ENCODE measurements at places on chromosomes 16 and 17.

GRCh38 chr17:12395733-12396354 is 269.8 kb upstream of the MYOCD start:
- no peak for DNase-seq

GRCh38 chr16:55282441-55282840 is 41.6 kb upstream of the IRX6 start:
- DNase-seq: no peak

DNA sequence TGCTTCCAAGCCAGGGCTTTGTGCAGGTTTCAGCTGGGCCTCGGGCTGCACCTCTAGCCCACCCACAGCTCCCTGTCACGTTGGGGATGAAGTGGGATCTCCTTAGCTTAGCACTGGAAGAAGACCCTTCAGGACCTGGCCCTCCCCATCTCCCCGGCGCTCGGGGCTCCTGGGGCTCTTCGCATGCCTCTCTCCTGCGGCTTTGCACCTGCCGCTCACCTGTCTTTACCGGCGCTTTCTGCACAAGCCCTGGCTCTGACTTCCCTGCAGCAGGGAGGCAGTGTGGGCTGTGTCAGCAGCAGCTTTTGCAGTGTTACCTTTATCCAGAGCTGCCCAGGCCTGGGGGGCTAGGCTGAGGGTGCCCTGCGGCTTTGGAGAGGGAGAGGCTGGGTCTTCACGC is 52.3 kb downstream of the NT5M start:
- DNase-seq: no peak

DNA sequence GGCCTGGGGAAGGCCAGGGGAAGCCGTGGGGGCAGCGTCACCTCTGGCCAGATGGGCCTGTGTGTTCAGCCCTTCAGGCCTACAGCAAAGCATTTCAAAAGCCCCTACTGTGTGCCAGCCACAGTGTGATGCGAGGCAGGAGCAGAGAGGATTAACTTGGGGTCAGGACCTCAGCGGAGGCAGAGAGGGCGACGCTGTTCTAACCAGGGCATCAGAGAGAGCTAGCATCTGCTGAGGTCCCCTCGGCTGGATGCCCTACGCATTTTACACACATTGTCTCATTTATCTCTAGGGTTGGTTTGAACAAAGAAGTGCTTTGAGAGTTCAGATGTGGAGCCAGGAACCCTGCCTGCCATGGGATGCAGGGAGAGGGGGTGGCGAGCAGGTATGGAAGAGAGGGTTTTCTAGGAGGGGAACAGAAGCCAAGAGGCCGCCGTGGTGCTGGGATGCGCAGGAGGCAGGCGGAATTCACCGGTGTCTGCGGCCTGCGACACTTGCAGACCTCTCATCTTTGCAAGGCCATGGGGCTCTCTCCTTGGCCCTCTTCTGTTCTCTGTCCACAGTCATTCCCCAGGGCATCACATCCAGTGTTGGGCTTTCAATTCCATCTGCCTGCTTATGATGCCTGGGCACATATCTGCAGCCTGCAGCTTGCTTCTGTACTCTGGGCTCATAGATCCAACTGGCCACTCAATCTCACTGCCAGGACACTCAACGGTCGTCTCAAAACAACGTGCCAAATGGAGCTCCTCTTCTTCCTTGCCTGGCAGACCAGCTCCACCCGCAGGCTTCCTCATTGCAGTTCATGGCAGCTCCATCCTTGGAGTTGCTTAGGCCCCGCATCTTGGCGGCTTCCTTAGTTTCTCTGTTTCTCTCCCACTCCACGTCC is 8.1 kb upstream of the NKD1 start:
- DNase-seq: no peak

- no peak for DNase-seq
Measured at GRCh38 chr16:71249399-71249798, 18.9 kb upstream of the HYDIN start.

GRCh38 chr16:30136971-30137605 is 14.1 kb upstream of the MAPK3 start:
- no peak for DNase-seq

DNA sequence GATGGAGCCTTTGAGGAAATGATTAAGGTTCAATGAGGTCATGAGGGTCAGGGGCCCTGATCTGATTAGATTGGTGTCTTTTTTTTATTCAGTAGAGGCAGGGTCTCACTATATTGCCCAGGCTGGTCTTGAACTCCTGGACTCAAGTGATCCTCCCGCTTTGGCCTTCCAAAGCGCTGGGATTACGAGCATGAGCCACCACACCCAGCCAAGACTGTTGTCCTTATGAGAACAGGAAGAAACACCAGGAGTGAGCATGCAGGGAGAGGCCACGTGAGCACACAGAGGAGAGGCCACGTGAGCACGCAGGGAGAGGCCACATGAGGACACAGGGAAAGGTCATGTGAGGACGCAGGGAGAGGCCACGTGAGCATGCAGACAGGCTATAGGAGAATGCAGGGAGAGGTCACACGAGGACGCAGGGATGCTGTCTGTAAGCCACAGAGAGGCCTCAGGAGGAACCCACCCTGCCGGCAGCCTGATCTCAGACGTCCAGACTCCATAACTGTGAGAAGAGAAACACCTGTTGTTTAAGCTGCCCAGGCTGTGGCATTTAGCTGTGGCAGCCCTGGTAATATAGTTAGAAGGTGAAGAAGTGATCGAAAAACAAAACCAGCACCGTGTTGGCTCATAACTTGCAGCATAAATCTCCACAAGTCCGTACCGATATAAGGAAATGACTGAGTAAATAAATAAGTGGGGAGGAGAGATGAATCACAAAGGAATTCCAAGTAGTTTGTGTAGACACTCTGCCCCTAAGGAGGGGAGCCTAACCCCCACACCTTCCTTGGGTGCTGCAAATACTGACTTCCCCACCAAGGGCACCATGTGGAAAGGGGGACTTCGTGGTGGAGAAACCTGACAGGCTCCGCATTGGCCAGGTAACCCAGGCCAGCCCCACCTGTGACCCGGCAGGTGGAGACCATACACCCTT is 14.6 kb upstream of the CSNK1D start:
- peak; percentile 93 for DNase-seq

- DNase-seq: no peak
Measured at GRCh38 chr17:17605729-17606088, 14.2 kb upstream of the PEMT start.

- DNase-seq: no peak
Measured at GRCh38 chr17:74448756-74449155, 16.9 kb downstream of the GPRC5C start.

DNA sequence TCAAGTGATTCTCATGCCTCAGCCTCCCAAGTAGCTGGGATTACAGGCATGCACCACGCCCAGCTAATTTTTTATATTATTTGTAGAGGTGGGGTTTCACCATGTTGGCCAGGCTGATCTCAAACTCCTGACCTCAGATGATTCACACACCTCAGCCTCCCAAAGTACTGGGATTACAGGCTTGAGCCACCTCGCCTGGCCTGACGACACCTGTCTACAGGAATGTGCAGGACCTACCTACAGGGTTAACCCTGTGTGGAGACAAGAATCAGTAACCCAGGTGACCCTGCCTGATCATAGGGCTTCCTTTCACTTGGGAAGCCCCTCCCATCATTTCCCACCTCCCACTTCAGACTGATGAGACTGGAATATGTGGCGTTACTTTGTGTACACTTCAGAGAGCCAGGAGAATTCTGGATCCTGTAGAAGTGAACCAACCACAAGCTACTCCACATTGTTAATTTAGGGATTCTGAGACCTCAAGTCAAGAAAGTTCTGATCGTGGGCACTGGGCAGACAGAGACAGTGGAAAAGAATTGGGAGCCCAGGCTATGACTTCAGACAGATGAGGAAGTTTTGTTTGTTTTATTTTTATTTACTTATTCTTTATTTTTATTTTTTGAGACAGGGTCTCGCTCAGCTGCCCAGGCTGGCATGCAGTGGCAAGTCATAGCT is 5.7 kb upstream of the MILR1 start:
- no peak for DNase-seq

GRCh38 chr16:630815-631405 is at the start of gene WFIKKN1:
TSS of gene WFIKKN1 (plus strand) at chr16:630985. CDS start at chr16:631254, 269 bp downstream.
- DNase-seq: no peak

DNA sequence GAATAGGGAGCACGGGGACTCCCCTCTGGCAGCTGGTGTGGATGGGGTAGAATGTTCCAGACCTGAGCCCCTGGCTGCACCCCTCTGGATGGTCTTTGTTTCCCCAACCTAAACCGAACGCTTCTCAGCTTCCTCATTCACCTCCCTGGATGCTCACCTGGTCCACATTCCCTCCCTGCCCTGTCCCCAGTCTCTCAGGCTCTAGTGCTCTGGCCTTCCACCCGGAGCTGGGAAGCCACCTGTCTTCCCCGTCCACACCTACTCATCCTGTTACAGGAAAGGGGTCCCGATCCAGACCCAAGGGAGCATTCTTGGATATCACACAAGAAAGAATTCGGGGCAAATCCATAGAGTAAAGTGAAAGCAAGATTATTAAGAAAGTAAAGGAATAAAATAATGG is 73.5 kb downstream of the CYLD start:
- no peak for DNase-seq

DNA sequence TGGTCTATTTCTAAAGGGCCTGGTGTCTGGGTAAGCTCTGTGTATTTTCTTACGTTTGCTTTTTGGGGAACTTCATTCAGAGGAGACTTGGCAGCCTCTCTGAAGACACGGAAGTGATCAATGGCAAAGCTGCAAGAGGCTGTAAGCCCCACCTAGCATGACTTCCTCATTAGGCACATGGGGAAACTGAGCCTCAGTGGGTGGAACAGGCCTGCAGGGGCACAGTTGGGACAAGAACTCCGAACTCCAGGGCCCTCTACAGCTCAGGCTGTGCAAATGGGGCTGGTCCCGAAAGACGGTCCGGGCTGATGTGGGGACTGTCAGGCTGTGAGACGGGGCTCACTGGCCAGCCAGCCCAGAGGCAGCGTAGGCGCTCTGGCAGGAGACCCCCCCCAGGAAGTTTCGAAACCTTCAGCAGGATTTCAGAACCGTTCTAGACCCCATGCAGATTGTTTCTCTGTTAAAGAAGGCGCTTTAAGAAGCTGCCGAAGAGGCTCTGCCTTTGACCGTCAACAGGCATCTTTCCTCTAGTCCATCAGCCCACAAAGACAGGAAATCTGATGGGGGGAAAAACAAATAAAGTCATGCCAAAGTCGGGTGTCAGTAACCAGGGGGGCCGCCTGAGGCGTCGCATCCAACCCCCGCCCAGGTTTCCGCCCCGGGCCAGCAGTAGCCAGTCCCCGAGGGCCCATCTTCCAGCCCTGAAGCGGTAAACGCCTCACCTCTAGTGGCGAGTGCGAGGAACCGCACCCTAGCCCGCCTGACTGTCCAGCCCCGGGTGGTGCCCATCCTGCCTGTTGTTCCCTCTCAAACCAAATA is 79.8 kb upstream of the TBC1D3K start:
- no peak for DNase-seq

GRCh38 chr16:12896562-12896961 is 4.8 kb upstream of the SHISA9 start:
- DNase-seq: no peak

DNA sequence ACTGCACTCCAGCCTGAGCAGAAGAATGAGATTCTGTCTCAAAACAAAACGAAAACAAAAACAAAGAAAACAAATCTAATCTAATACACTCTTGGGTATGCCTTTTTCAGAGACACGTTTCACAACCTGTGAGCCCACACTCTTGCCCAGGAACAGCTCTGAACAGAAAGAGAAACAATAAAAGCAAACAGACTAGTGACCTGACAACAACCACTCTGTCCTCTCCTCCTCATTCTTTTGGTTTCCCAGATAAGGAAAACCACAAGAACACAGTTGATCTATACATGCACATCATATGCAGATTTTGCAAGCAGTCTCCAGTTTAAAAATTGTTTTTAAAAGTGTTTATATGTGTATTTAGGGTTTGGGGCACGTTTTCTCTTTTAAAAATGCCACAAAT is 1.3 kb downstream of the MKS1 start:
- no peak for DNase-seq

DNA sequence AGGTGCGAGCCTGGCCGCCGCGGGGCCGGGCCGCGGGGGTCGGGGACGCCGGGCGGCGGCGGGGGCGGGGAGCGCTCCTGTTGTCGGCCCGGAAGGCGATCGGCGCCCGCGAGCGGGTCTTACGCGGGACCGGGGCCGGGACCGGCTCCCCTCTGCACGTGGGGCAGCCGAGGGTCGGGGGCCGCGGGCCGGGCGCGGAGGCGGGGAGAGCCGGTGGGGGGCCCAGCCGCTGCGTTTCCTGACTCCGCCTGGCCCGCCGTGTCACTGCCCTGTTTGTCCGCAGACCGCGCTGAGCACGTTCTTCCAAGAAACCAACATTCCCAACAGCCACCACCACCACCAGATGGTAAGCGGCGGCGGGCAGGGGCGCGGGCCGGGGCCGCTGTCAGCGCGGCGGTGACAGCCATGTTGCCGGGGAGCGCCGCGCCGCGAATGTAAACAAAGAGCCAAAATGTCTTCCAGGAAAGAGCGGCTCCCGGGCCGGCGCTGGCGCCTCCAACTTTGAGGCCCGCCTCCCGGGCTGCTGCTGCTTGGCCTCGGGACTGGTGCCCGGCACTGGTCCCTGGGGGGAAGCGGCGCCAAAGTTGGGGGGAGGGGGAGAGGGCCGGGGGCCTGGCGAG is 586 bp downstream of the UBALD2 start:
- no peak for DNase-seq

DNA sequence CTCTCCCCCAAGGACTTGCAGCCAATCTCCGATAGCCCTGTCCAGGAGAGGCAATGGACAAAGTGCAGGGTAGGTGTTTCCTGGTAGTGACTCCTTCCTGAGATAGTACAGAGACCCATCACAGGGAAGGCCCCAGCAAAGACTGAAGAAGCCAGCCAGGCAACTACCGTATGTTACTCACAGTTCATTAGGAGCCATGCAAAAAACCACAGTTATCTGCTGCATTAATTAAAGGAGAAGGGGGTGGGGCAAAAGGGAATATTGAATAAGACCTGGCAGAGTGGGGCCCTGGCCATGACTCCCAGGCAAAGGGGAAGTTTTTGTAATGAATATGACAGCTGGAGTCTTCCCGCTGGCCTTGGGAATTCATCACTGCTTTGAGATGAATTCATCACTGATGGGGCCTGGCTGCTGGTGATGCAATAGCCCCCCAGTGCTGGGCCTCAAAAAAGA is 2.5 kb upstream of the SLC13A2 start:
- DNase-seq: no peak

DNA sequence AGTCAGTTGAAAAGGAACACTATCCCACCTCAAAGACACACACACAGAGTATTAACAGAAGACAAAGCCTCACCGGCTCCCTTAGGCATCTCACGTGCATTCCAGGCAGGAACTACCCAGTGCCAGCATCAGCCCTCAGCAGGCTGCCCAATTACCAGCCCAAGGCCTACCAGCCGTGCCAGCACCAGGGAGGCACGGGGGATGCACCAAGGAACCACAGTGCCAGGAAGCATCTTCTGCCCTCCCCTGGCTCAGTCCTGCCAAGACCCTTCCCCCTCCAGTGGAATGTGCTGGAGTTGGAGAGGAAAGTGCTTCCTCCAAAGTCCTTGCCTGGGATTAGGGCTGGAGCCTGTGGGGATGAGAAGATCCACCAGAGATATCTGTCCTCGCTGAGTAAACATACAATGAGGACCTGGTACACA is 11.0 kb upstream of the KRT19 start:
- DNase-seq: no peak

GRCh38 chr17:75509528-75510258 is 5.6 kb downstream of the CASKIN2 start:
- DNase-seq: no peak

GRCh38 chr17:57587193-57587969 is 157.7 kb downstream of the CCDC182 start:
- DNase-seq: no peak
